ENCODE measurements at places on chromosomes 13 and 19.

DNA sequence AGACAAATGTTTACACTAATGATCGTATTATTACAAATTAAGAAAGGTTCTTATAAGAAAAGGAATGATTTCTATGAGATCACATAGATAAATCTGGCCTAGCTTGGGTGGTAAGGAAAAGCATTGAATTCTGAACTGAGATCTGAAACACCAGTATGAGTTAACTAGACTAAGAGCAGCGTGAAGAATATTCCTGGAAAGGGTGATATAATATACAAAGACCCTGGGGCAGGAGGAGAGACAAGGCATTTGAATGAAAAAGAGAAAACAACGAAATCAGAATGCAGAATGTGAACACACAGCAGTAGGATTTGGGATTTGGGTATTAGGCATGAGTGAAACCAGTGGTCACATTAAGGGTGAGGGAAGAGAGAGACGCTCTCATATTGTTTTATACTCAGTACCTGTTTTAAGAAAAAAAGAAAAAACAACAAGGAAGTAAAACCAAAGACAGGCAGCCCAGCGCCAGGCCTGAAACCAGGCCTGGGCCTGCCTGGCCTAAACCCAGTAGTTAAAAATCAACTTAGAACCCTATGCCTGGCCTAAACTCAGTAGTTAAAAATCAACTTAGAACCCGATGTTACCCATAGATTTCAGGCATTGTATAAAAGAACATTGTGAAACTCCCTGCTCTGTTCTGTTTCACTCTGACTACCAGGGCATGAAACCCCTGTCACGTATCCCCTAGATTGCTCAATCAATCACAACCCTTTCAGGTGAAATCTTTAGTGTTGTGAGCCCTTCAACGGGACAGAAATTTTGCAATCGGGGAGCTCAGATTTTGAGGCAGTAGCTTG is 287.1 kb downstream of the ITGBL1 start:
- no peak for DNase-seq

GRCh38 chr13:105598529-105598928 is 936.9 kb downstream of the EFNB2 start:
- DNase-seq = no peak

DNA sequence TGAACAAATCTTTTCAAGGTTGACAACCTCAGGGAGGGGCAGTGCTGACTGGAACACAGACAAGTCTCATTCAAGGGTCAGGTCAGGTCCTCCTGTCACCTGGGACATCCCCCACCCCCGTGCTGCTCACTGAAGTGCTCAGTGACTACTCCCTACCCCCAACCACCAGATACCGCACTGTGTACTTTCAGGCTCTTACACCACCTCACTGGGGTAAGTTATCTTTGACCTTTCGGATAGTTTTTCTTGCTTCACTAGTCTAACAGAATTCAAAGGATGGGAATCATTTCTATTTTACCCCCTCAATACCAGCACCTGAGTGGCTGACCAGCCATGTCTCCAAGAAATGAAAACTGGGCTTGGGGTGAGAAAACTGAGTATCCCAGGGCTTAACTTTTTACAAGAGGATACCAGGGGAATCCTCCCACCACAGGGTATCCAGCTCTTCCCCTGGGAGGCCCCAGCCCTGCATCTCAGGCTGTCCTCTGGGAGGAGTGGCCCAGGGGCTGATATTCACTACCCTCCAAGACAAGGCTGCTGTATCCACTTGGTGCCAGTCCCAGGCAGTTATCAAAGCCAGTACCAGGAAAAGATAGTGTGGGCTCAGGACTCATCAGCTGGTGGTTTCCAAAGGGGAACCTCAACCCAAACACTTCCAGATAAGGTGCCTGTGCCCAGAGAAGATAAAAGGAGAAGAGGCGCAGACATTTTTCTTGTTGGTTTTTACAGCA is 2.1 kb downstream of the ZNF563 start:
- no peak for DNase-seq

- DNase-seq = no peak
Observed at GRCh38 chr13:32142115-32142514, 110.5 kb downstream of the FRY start.

- DNase-seq = no peak
Observed at GRCh38 chr13:86446311-86446710, 647.1 kb upstream of the SLITRK6 start.

DNA sequence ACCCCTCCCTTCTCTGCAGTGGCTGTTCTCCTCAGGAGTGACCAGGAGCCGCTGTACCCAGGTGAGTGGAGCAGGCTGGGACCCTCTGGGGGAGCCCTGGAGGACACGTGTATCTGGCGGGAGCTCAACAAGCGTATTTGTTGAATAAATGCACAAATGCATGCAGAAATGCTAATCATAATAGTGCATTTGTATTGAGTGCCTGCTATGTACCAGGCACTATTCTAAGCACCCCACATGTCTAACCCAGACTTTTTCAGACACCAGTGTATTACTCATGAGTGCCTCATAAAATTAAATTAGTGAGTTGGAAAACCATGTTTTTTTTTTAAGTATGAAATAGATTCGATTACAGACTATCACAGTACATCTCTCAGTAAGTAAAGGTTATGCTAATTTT is 7.9 kb downstream of the HPN start:
- DNase-seq = no peak

GRCh38 chr19:16969135-16969534 is 57.5 kb downstream of the CPAMD8 start:
- DNase-seq = no peak

GRCh38 chr13:81551036-81551435 is 1210.1 kb upstream of the SPRY2 start:
- DNase-seq = no peak
